Stimulated activated naive CD8-positive, alpha-beta T cell treated with anti-CD3 and anti-CD28 coated beads, Interleukin-15, Interleukin-2, amounts not matched to agents 100 U/mL and 50 U/mL, for 24 hours (primary cell): ENCODE measurements at places on chromosomes 5 and 9.

DNA sequence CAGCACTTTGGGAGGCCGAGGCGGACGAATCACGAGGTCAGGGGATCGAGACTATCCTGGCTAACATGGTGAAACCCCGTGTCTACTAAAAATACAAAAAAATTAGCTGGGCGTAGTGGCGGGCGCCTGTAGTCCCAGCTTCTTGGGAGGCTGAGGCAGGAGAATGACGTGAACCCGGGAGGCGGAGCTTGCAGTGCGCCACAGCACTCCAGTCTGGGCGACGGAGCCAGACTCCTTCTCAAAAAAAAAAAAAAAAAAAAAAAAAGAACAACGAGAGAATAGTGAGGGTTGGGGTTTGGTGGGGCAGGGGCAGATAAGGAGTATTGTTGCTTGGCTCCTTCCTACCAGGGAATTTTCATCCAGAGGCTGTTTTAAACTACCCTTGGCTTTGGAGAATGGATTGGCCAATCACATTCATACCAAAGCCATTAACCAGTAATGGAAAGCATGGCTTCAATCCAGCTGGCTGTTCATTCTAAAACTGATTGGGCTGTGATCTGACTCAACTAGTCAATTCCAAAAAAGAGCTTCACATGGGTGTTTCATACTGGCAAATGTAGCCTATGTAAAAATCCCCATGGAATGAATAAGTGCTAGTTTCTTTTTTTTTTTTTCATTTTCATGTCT is 64.4 kb downstream of the PLCXD3 start:
- no peak for DNase-seq

GRCh38 chr5:36606428-36607113 is at the start of gene SLC1A3:
TSS of gene SLC1A3 (plus strand) at chr5:36606606. CDS start at chr5:36608424, 1,818 bp downstream.
- DNase-seq = peak; percentile 57

DNA sequence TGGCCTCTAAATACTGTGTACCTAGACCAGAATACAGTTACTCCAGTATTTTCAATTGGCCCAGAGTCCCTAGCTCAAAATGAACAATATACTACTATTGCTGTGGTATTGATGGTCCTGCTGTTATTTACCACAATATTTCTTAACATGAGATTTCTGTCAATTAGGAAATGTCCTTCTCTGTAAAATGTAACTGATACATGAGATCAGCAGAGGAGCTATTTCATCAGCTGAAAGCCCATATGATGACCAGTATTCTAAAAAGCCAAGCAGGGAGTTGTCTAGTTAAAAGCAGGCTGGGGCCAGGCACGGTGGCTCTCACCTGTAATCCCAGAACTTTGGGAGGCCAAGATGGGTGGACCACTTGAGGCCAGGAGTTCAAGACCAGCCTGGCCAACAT is 187.7 kb upstream of the PTGER4 start:
- DNase-seq = no peak

- DNase-seq = peak; percentile 28
Measured at GRCh38 chr9:32251539-32251938, 132.9 kb upstream of the ACO1 start.

GRCh38 chr9:135504262-135505243 is 4.1 kb downstream of the MRPS2 start:
- DNase-seq = peak; percentile 68
